ENCODE measurements at places on chromosomes 6 and 20.
A peak's percentile ranks its signal among the peaks of the same experiment; 100 is the strongest.

GRCh38 chr6:43093436-43094289 lies 17.5 kb downstream of the PTK7 start:
- peak; percentile 72 for DNase-seq

GRCh38 chr6:33696548-33697518 lies 14.7 kb downstream of the UQCC2 start:
- peak; percentile 91 for DNase-seq

DNA sequence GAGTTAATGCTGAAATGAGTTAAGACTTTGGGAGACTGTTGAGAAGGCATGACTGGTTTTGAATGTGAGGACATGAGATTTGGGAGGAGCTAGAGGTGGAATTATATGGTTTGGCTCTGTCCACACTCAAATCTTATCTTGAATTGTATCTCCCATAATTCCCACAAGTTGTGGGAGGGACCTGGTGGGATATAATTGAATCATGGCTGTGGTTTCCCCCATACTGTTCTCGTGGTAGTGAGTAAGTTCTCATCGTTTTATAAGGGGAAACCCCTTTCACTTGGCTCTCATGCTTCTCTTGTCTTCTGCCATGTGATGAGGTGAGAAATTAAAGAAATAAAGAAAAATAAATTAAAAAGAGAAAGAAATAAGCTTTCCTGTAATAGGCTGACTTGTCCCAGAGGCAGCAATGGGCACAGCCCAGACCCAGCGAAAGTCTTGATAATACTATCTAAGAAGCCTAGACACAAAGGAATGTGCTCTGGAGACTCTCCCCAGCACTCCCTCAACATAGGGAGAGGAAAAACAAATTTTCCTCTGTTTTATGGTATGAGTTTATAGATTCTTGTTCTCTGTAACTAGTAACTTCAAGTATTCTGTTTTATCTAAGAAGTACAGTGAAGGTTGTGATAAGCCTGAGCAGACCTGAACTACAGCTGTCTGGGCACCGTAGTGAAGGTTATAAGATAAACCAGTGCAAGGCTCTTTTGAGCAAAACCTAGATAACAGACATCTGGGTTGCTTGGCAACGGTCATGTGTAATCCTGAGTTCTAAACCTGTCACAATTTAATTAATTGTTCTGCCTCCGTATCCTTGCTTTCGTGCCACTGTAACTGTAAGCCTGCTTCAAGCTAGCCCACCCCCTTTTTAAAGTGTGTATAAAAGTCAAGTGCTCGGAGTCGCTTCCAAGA lies 88.9 kb upstream of the ECI2 start:
- peak; percentile 25 for DNase-seq

GRCh38 chr6:1381481-1382330 lies 7.7 kb upstream of the FOXF2 start:
- peak; percentile 19 for DNase-seq

- DNase-seq = no peak
Measured at GRCh38 chr6:159110748-159111147, 58.5 kb upstream of the FNDC1 start.

DNA sequence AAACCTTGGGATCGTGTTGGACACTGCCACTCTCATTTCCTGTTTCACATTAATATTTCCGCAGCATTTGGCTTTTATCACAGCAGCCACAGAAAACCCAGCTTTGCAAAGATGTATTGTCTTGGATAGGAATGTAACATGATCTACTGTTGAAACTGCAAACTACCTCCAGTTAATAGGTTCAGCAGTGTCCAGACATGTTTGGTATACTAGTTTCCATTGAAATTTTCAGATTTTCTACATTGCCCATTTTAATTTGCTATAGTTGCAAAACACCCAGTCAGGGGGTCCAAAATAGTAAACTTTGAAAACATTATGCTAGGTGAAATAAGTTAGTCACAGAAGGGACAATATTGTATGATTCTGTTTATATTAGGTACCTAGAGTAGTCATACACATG lies 3.3 kb downstream of the ANKRD6 start:
- peak; percentile 41 for DNase-seq

- DNase-seq = no peak
Measured at GRCh38 chr6:27441001-27441400, 31.9 kb downstream of the ZNF184 start.

DNA sequence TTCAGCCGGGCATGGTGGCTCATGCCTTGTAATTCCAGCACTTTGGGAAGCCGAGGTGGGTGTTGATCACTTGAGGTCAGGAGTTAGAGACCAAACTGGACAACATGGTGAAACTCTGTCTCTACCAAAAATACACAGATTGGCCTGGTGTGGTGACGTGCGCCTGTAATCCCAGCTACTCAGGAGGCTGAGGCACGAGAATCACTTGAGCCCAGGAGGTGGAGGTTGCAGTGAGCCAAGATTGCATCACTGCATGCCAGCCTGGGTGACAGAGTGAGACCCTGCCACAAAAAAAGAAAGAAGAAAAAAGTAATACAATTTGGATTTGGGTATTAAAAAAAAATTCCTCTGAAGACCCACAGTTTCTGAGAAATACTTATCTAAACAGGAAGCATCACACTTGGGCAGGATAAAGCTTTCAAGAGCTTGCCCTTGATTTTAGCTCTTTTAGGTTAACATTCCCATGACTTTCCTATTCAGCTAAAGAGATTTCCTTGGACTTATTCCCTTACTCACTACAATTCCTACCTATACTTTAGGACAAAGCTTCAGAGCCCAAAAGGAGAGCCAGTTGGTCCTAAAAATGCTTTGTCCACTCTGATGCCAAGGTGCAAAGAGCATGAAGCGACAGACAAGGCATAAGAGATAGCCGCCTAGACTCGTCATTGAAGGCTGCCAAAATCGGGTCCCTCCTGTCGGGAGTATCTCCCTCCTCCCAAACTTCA lies 1.9 kb downstream of the ELOVL2 start:
- DNase-seq = no peak

GRCh38 chr20:49285813-49286494 lies 8.1 kb upstream of the ZNFX1 start:
- DNase-seq = no peak

DNA sequence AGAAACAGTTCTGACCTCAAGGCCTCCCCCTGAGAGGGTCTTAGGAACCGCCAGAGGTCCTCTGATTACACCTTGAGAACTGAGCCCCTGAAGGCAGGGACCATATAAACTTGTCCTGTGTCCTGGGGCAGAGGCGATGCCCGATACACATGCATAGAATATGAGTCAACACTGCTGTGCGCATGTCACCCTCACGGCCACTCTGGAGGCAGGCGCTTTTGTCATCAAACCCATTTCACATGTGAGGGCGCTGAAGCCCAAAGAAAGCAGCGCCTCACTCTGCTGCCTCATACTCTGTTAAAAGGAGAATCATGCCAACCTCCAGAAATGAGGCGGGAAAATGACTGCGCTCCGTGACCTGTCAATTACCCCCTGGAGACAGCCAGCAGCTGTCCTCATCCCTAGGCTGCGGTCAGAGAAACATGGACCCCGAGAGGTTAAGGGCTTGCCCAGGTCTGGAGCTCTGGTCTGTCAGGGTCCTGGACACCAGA lies 158.3 kb downstream of the GRM4 start:
- no peak for DNase-seq
